ENCODE measurements at places on chromosomes 1 and 21.

- peak; percentile 72 for DNase-seq
These were observed 115.4 kb upstream of the NEGR1 start for GRCh38 chr1:72397786-72398185.

GRCh38 chr1:159008744-159009188 lies 941 bp upstream of the IFI16 start:
- no peak for DNase-seq

DNA sequence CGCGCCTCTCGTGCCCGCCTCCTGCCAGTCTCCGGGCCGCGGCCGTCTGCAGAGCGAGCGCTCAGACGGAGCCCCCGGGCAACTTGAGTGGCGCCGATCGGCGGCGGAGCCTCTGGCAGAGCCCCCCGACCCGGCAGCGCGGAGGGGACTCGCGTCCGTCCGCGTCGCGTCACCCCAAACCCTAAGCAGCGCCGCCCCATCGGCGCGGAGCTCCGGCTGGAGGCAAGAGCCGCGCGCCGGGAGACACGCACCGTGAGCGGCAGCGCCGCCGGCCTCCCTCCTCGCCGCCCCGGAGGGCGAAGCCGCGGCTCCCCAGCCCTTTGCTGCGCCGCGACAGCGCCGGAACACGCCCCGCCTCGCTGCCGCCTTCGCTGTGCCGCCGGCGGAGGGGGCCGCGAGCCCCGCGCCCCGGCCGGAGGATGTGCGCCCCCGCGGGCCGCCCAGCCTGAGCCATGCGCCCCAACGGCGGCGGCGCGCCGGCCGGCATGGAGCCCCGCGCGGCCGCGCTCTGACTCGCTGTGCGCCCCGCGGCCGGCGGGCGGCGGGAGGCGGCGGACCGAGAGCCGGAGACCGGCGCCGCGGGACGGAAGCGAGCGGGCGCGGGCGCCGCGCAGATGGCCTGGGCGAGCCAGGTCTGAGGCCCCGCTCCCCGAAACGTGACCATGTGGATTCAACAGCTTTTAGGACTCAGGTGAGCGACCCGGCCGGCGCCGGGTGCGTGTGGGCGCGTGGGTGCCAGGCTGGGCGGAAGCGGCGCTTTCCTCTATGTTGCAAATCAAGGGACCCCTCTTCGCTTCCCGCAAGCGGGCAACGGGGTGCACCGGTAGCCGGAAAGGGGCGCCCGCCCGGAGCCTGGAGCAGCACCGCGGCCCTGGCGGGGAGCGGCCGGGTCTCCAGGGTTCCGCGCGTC lies 610 bp downstream of the AJAP1 start:
- no peak for DNase-seq

DNA sequence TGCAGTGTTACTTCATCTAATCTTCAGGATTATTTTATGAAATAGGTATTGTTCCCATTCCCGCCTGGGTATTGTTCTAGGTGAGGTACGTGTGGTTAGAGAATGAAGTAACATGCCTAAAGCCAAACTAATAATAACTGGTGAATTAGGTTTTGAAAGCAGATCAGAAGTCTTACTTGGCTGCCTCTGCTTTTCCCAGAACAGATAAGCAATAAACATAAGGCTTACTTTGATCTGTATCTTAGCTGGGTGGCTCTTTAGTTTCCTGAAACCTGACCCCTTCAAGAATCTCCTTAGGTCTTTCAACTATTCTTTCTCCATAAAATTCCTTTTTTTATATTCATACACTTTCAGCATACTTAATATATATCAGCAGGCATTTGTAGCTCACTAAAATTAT lies 65.3 kb downstream of the VAV3 start:
- DNase-seq: no peak

DNA sequence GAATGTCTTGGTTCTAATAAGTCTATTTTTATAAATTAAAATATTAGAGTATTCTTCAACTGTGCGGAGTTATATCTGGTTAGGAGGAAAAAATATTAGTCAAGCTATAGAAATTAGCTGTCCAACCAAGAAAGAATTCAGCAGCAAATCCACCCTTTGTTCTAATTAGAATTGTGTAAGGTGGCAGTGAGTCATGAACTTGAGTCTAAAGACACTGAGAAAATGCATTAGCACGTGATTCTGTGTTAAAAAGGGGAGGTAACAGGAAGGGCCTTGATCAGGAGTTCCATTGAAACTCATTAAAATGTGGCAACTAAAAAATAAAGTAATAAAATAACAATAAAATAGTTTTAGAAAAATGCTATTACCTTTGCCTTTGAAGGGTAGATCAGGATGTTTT lies 398.2 kb upstream of the RGS18 start:
- no peak for DNase-seq

- DNase-seq: peak; percentile 82
These were observed 20.7 kb downstream of the IL10RB start for GRCh38 chr21:33286600-33287456.

GRCh38 chr1:99236756-99237155 lies 27.5 kb upstream of the PLPPR4 start:
- no peak for DNase-seq

DNA sequence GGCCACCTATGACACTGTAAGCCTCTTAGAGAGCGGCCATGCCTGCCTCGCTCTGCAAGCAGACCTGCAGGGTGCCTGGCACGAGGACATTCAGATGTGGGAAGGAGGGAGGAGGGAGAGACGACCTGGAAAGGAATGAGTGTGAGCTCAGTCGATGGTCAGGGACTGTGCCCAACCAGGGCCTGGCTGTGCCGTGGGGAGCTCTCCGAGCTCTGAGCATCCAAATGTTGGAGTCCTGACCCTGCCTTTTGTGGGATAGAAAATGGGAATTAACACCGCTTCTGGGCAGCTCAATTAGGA lies 7.3 kb downstream of the CSTB start:
- no peak for DNase-seq

GRCh38 chr1:150089846-150090520 lies 22.4 kb downstream of the VPS45 start:
- no peak for DNase-seq

DNA sequence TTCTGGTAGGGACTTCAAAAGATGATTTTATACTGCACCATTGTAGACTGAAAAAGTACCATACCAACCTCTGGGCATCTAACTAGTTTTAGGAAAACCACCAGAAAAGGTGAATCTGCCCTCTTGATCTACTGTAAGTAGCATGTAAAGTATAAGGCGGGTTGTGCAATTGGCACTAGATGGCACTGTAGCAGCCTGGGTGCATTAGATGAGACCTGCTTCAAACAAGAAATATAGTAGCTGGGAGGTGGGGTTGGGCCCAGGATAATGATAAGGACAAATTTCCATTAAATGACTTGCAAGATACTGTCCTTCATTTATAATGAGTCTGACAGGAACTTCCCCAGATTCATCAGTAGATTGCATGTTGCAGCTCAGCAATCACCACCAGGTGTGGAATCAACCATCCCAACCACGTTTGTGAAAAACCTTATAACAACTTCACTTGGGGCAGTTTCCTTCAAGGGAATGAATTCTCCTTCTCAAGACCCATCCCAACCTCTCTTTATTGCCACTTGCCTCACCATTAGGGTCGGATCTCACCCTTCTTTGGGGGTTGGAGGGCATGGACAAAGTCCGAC lies 37.3 kb upstream of the IL10 start:
- DNase-seq: no peak

DNA sequence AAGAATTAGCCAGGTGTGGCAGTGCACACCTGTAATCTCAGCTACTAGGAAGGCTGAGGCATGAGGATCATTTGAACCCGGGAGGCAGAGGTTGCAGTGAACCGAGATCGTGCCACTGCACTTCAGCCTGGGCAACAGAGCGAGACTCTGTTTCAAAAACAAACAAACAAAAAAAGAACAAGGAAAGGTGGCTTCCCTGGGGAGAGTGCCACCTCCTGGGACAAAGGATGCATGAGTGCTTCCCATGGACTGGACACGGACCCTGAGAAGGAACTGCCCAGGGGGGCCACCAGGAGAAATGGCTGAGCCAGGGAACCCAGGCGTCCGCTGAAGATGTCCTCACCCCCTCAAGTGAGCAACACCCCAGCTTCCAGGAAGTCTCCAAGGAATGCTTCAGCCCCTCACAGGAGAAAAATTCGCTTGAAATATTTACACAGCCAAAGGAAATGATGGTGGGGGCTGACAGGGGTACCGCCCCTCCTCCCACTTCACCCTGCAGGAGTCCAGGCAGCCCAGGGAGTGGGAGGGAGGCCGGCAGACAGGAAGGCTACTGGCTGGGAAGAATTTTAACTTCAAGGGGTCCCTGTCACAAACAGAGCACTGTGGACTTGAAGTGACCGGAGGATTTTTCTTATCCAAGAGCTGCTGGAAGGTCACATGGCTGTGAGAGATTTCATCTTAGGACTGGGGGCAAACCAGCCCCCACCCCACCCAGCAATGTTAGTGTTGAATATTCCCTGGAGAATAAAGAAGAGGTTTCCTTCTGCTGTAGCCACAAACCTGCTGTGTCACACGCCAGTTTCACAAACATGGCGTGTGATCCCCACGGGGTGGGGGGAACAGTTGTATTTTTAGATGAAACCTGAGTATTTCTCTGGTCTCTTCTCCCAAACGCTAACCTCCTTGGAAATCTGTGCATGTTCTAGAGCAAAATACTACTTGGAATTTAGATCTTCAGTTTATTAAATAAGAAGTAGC lies 90.8 kb upstream of the SLC25A33 start:
- DNase-seq: no peak

GRCh38 chr1:245978915-245979314 lies 528.2 kb downstream of the SMYD3 start:
- no peak for DNase-seq

GRCh38 chr1:26530895-26531598 lies 1.5 kb downstream of the RPS6KA1 start:
- no peak for DNase-seq

- no peak for DNase-seq
These were observed 43.7 kb upstream of the PIGC start for GRCh38 chr1:172487550-172487949.

DNA sequence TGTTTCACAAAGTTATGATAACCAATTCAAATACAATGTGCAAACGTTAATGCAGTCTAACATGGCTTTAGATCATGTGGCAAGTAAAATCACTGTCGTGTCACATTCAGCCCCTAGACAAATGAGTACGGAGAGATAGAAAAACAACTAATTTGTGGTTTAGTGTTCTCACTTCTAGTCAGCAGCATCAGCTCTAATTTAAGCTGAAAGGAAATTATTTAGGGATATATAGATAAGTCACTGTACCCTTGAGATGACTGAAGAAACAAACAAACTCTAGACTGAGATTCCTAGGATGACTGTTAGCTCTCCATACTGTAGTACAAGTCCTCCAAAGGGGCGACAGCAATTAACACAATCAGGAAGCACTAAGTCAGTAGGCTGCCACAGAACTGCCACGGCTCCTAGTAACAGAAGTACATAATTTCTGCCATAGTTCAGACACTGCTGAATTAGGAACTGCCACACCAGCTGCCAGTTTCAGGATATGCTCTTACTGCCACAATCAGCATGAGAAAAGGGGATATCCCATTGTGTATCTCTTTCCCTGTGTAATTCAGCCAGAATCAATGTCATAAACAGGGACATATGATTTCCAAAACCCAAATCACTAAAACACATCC lies 150.4 kb upstream of the NEGR1 start:
- no peak for DNase-seq

DNA sequence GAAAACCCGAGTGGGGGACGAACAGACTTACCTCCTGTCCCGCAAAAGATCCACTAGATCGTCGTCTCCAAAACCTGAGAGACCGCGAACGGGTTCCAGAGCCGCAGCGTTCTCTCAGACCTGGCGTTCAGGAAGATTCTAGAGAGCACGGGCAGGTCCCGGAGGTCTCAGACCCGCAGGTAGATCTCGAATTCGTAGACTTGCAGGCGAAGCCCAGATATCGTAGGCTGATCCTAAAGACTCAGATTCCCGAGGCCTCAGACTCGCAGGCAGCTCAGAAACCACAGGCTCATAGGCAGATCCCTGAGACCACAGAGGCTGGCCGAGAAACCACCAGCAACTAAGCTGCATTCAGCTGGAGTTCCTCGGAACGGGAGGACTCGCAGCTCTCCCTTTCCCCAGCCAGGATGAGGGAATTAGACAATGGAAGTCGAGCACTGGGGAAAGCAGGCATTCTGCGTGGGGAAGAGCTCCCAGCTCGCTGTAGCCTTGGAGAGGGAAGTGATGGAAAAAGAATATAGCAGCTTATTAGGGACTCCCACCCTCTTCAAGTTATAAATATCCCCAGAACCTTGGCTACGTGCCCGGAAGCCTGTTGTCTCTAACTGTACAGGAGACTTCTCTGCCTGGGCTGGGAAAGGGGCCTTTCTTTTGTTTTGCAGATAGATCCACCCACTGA lies at the start of gene ZNF436:
Gene ZNF436, minus strand, starts transcription at position 502 of the 679 bp plus-strand sequence. CDS start 1,831 bp downstream, outside the sequence.
- peak; percentile 80 for DNase-seq

DNA sequence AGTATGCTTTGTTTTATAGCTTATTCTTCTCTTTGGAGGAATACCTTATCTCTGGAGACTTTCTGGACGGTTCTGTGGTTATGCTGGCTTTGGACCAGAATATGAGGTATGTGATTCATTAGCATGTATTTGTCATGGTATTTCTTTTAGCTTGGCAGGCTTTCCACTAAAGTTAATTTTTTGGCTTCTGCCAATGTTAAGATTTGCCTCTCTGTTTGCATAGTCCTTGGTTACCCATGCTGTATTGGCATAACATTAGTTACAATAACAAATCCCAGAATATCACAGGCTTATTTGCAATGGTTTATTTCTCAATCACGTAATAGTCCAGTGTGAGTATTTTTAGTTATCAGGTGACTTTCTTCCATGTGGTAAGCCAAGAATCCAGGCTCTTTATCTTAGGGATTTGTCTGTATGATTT lies 9.7 kb downstream of the ZMPSTE24 start:
- DNase-seq: peak; percentile 96

DNA sequence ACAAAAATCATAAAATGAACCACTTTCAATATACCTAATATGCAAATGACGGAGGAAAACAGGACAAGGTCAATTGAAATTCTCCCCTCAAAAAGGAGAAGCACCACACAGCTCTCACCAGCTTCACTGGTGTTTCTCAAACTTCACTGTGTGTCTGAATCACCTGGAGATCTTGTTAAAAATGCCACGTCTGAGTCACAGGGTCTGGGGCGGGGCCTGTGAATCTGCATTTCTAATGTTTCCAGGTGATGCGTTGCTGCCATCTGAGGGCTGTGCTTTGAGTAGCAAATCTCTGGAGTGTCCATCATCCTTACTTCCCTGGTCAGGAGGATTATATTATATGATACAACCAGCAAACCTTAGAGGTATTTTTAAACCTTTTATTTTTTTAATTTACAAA lies 9.0 kb downstream of the CLDN19 start:
- DNase-seq: no peak

GRCh38 chr1:79041666-79042065 lies 35.1 kb upstream of the ADGRL4 start:
- DNase-seq: no peak

GRCh38 chr21:31875496-31876015 lies 2.7 kb downstream of the HUNK start:
- peak; percentile 23 for DNase-seq

- no peak for DNase-seq
These were observed 65.0 kb downstream of the TOR3A start for GRCh38 chr1:179146911-179147310.

DNA sequence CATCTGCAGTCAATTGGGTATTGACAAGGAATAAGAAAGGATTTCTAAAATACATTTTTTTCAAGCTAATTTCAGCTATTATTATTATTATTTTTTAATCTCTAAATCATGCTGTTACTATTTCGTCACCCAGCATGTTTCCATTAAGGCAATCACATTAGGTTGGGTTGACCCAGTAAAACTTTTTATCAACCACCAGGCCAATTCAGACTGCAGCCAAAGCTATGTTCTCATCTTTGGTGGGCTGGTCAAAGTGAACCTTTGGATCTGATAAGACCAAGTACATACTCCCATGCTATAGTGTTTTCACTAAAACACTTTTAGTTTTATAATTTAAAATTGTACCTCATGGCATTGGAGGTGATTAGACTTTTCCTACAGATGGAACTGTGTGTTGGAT lies 198.6 kb downstream of the PBX1 start:
- no peak for DNase-seq

- DNase-seq: no peak
These were observed 69.0 kb upstream of the KRTAP19-8 start for GRCh38 chr21:31107176-31107785.

All from fibroblast of the conjunctiva (primary cell).